Foreskin melanocyte (primary cell): ENCODE measurements at places on chromosomes 4 and X.

DNA sequence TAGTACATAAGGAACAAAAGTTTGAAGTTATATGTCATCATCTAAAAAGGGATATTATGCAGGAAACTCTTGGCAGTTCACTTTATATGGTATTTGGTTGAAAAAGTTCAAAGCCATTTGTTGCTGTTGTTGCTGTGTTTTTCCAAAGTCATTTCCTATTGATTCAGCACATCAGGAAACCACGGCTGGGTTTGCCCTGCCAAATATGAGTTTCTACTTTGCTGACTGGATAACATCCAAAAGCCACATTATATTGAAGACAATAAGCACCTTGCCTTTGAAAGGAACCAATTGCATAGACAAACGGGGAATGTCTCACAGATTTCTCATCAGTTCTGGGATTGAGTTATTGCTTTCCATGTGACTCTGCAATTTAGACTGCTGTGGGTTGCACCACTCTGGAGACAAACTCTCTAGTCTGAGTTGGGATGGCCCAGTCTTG lies 206.1 kb downstream of the SLC39A8 start:
- peak; percentile 5 for DNase-seq

- DNase-seq: no peak
Observed at GRCh38 chr4:123553279-123553678, 156.7 kb downstream of the SPRY1 start.

DNA sequence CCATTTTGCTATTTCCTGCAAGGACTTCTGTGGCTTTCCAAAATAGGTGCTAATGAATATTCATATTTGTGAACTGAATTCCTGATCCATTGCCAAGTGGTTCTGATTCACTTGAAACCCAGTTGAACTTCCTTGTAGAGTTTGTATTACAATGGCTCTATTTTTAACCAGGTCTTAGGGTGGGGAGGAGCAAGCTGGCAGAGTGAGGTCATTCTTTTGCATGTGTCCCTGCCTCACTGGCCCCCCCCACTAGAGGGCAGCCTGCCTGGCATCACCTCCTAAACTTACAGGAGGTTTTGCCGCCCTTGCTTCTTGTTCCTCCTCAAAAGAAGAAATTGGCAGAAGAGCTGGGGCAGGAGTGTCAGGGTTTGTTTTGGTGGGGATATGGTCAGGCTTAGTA lies 10.5 kb downstream of the PTTG2 start:
- peak; percentile 55 for DNase-seq

DNA sequence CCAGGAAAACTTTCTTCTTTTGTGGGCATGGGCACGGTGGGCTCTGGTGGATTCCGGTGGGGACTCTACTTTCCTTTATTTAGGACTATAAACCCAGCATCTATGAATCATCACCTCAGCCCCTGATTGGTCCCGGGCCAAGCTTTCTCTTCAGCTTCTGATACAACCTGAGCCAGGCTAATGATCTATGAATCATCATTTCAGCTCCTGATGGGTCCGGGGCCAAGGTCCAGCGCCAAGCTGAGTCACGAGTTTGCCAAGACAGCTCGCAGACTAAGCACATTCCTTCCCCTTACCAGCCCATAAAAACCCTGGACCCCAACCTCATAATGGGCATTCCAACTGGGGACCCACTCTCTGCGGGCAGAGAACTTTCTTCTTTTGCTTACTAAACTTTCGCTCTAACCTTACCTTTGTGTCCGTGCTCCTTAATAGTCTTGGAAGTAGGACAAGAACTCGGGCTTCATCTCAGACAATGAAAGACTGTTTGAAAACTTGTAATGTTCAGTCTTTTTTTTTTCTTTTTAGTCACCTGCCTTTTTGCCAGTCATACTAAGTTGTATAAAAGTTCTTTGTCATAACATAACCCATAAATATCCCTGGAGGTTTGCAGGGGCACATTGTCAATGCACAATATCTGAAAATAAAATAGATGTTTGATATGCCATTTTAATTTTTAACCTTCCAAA lies 904.9 kb upstream of the EPHA5 start:
- no peak for DNase-seq

- no peak for DNase-seq
Observed at GRCh38 chrX:42242004-42242403, 318.6 kb upstream of the CASK start.

GRCh38 chrX:78066110-78066509 lies 37.9 kb upstream of the PGK1 start:
- DNase-seq: no peak

- DNase-seq: no peak
Observed at GRCh38 chrX:3177851-3178250, 136.6 kb downstream of the ARSF start.

DNA sequence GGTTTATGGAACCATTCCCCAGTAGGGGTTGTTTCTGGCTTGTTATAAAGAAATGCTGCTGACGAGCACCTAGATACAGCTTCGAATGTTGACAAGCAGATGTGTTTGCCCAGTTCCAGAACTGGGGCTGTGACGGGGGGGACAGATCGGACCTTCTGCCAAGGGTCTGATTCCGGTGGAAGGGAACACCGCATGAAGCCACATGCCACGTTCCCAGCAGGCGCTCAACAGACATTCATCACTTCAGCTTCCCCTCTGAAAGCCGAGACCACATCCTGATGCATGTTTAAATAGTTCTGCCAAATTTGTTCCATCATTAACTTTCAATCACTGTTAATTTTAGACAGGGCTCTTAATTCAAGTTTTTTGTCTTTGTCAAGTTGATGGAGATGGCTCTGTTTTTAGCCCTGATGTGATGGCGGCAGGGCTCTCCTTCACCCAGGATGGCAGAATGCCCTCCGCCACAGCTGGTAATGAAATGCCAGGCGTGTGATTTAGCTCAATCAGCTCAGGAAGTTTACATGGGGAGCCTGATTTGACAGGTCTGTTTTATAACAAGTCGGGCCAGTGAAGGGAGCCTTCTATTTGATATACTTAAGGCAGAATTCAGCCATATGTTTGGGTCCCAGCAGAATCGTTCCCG lies 57.4 kb downstream of the PSAPL1 start:
- DNase-seq: no peak

- DNase-seq: no peak
Observed at GRCh38 chr4:55409468-55410171, 13.9 kb downstream of the TMEM165 start.

DNA sequence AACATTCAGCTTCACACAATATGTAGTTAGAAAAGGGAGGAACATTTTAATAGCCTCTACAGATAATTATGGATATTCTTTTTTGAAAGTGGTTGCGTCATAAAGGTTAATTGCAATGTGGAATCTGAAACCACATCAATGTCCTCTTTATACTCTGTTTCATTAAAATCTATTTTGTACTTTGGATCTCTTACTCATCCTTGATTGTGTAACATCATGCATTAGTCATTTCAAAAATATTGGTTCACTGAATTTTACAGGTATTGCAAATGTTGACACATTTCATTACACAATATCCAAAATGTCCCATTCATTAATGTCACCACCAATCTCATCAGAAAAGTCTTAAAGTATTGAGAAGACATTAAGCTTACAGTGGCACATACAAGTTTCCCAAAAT lies 62.7 kb upstream of the USP9X start:
- peak; percentile 40 for DNase-seq

- no peak for DNase-seq
Observed at GRCh38 chrX:122584981-122585380, 599.1 kb upstream of the GRIA3 start.

GRCh38 chr4:53920116-53920515 lies 144.3 kb downstream of the CHIC2 start:
- DNase-seq: no peak

DNA sequence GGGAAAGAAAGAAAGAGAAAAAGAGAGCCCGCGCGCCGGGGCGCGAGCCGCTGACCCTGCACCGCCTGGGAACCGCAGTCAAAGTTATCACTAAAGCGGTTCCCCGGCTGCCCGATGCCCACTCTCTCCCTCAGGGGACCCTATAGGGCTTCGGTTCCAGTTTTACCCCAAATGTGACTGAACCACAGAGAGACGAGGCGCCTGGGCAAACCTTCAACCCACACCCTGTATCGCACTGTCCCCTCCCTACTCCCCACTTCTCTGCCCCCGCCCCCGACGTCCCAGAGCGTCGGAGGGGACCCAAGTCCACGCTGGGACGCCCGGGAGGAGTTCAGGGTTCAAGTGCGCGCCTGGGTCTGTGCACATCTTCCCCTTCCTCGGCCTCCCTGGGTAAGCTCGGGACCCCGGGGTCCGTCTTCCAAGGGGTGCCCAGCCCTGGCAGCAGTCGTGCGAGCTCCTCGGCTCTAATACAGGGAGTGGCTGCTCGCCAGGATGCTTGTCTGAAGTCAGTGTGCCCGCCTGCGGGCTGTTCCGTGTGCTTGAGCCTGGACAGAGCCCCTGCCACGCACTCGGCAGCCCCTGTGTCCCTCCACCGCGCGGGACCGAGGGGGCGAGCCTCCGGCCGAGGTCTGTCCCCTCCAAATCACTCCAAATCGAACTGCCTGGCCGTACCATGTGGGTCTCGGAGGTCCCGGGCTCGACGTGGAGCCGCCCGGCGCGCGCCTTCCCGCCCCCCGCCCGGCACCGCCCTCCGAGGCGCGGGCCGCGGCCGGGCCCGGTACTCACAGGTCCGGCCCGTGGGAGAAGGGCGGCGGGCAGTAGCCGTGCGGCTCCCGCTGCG lies 960 bp downstream of the TRPC3 start:
- no peak for DNase-seq

- no peak for DNase-seq
Observed at GRCh38 chr4:8525383-8526120, 54.6 kb upstream of the GPR78 start.

GRCh38 chr4:86264241-86264640 lies 95.6 kb downstream of the MAPK10 start:
- DNase-seq: no peak

- DNase-seq: no peak
Observed at GRCh38 chr4:79348405-79348804, 22.5 kb upstream of the NAA11 start.

GRCh38 chrX:106510713-106511403 lies 100.9 kb upstream of the RADX start:
- no peak for DNase-seq

DNA sequence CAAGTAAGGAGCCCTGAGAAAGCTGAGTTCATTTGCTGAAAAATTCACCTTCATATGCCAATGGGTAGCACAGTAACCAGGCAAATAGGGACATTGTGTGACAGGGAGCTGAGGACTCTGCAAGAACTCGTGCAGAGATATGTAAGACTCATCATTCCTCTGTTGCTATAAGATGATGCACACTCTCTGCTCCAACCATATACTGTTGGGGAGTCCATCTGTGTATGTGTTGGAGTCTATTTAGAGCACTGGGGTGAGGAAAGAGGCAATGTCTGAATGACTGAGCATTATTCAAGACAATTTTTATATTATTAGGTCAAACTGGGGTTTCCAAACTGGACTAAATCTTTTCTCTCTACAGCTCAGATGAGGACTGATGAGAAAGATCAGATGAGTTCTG lies 100.4 kb downstream of the QRFPR start:
- DNase-seq: no peak

- DNase-seq: no peak
Observed at GRCh38 chr4:81566161-81566591, 94.5 kb upstream of the RASGEF1B start.

- DNase-seq: no peak
Observed at GRCh38 chrX:138872537-138872936, 161.0 kb upstream of the FGF13 start.

- DNase-seq: no peak
Observed at GRCh38 chr4:98618680-98619079, 39.7 kb downstream of the TSPAN5 start.

DNA sequence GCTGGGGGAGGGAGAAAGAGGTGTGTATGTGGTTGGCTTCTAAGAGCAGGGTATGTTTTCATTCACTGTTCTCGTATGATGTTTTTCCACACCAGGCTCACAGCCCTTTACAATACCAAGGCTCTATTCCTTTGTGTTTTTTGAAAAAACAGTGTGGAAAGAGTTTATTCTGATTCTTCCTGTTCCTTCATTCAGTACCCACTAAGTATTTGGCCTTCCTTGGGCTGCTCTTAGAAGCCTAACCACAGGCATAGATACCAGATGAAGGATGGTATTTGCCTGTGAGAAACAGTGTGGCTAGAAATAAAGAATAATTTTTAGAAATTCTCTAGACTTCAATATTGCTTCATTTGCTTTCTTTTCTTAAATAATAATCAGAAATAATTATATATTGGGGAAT lies 518.0 kb upstream of the DIPK2B start:
- no peak for DNase-seq

GRCh38 chr4:7398104-7398423 lies 36.7 kb downstream of the PSAPL1 start:
- no peak for DNase-seq

DNA sequence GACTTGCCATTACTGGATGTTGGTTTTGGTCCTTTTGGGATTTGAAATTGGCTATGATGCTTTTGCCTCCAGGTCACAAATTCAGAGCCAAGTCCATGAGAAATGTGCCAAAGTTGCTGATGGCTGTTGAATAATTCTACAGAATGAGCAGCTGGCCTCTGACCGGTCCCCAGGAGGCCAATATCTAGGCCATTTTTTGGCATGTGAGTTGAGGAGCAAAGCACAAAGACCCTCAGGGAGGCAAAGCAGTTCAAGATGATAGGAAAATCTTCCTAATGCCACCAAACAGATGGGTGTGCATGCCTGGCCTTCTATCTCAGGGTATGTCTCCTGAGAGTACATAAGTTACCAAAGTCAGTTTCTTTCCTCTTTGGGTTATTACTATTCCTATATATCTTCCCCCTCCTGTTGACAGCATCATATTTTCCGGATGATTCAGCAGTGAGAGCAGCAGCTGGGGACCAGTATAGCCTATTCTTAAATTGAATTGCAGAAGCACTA lies 44.4 kb downstream of the SEL1L3 start:
- no peak for DNase-seq

- DNase-seq: no peak
Observed at GRCh38 chr4:159010563-159011260, 92.2 kb upstream of the RAPGEF2 start.

DNA sequence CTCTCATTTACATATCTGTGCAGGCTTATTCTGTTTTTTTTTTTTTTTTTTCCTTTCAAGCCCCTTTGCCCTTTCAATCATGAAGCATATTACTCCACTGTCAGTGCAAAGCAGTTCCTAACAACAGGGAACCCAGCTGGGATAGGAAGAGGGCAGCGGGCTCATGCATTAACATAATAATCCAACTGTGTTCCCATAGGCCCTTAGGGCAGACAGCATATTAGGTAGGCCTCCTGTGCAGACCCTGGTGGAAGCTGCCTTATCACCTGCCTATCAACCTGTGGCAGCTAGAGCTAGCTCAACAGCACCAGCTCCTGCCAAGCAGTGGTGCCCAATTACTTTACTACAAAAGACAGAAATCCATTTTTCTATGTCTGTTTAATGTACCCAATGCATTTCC lies 49.3 kb downstream of the SLC10A7 start:
- DNase-seq: no peak

- no peak for DNase-seq
Observed at GRCh38 chrX:74453178-74453577, 31.9 kb downstream of the SLC16A2 start.

DNA sequence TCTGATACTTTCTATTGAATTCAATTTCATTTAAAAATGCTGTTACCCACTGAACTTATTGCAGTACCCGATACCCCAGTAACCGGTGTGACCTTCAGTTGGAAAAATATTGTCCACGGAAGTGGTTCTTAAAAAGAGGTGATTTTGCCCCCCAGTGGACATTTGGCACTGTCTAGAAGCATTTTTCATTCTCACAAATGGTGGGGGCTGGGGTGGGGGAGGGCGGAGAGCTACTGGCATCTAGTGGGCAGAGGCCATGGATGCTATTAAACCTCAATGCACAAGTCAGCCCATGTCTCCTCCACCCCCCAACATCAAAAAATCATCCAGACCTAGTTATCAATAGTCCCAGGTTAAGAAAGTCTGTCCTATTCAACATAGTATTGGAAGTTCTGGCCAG lies 19.6 kb upstream of the CHM start:
- DNase-seq: no peak

GRCh38 chr4:52925531-52925968 lies 63.4 kb downstream of the RASL11B start:
- no peak for DNase-seq
